Hippocampal formation (tissue), 2 donors: ENCODE measurements at places on chromosomes 13 and 19.

GRCh38 chr19:4087787-4088679 is 21.3 kb upstream of the ZBTB7A start:
- DNase-seq = no peak

GRCh38 chr13:43289470-43290255 is 266.3 kb downstream of the DNAJC15 start:
- no peak for DNase-seq

- no peak for DNase-seq
Measured at GRCh38 chr19:13076787-13077186, 25.9 kb downstream of the LYL1 start.

- DNase-seq = no peak
Measured at GRCh38 chr13:36850790-36851438, 31.9 kb downstream of the RFXAP start.

GRCh38 chr19:45171211-45171623 is 6.8 kb downstream of the TRAPPC6A start:
- DNase-seq = no peak

DNA sequence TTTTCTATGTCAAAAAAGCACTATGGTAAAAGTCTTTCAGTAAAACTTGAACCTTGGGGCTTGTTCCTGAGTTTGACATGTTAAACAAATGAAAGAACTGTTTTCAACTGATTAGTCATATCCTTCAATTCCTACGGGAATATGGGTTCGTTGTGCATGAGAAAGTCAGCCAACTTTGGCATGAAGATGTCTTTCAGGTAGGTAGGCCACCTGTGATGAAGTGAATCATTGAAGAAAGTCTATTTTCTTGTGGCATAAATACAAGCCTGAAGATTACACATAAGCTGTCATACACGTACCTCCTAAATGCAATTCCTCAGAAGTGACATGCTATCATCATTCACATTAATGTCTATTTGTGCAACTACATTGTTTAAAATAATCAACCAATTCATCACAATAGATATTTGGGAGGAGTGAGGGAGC is 513.0 kb downstream of the IRS2 start:
- no peak for DNase-seq

DNA sequence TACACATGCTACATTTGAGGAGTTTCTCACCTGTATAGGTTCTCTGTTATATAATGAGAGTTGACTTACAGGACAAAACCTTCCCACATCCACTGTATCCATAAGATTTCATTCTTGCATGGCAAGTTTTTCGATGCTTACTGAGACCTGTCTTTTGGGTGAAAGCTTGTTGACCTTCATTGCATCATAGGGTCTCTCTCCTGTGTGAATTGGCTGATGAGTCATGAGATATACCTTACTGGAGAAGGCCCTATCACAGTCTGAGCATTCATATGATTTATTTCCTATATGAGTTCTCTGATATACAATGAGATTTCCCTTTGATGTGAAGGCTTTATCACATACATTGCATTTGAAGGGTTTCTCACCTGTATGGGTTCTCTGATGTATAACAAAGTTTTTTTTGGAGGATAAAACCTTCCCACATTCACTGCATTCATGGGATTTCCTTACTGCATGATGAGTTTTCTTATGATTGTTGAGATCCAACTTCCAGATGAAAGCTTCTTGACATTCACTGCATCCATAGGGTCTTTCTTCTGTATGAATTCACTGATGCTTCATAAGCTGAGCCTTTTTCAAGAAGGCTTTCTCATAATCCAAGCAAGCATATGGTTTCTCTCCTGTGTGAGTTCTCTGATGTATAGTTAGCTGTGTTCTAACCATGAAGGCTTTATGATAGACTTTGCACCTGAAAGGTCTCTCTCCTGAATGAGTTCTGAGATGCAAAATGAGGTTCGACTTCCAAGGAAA is 25.7 kb downstream of the ZNF577 start:
- DNase-seq = no peak

DNA sequence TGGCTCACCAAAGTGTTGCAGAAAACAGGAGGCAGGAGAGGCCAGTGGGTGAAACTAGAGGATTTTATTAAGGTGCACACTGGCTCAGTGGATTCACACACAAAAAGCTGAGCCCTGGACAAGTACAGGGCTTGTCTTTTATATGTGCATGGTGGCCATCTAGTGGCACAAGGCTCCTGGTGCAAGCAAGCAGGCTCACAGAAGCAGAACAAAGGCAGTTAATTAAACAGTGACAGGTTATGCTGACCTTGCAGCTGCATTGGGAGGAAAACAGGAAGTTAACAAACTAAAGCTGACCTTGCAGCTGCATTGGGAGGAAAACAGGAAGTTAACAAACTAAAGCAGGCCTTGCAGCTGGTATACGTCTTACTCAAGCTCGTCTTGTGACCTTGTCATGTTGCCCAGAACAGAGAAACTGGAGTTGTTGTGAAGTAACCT is 65.3 kb upstream of the ZNF681 start:
- DNase-seq = no peak
